ENCODE measurements at places on chromosomes 2 and 18.

- no peak for DNase-seq
Measured at GRCh38 chr2:240435948-240436682, 652 bp downstream of the GPC1 start.

DNA sequence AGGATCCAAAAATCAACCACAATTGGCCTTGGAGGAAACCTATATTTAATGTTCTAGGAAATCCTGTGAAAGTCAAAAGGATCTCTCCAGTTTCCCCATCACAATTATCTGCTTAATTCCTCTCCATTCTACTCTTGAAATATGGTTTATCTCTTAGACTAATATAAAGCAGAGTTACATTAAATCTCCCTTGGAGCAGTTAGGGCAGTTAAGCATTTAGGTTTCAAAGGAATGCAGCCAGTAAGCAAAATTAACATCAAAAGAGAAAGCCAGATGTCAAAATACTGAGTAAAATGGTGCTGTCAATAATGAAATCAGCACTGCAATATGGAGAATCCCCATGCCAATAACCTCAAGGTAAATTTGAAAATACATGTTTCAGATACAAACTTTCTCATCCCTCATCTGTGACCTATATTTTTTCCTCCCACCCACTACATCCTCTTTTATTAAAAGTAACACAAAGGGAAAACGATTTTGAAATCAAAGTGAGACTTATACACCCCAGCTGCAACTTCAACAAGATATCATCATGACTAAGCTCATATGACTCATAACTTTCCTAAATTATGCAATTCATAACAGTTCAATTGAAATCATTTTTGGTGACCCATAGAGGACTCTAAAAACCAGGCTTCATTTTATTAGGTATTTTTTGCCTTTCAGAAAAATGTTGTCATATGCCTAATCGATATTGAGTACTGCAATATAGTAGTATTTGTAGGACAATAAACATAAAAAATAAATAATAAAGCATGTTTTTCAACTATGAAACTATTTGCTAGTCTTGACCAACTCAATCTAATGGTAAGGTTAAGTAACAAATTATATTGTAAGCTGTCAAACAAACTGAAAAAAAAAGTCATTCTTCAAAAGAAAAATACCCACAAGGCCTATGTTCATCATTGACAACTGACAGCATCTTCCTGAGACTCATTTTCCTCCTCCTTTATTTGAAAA lies 3.1 kb downstream of the ADAM17 start:
- DNase-seq: peak; percentile 61

- DNase-seq: no peak
Measured at GRCh38 chr2:24822049-24822706, 29.0 kb downstream of the CENPO start.

GRCh38 chr2:59182249-59182648 lies 941.1 kb upstream of the FANCL start:
- no peak for DNase-seq

- no peak for DNase-seq
Measured at GRCh38 chr2:202141329-202141947, 68.4 kb downstream of the KIAA2012 start.

DNA sequence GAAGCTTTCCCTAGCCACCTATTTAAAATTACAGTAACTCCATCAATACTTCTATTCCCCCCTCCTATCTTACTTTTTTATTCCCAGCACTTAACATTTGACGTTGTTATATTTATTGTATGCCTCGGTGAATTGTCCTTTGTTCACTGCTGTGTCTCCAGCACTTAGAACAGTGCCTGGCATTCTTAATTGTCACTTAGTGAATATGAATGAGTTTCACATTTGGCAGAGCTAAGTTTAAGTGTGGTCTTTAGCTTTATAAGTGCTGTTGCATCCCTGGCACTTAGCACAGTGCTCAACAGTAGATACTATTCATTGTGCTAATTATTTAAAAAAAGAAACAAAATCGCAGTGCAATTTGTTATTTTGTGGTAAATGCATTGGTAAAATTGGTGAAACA lies 1.7 kb downstream of the RMP24 start:
- no peak for DNase-seq

DNA sequence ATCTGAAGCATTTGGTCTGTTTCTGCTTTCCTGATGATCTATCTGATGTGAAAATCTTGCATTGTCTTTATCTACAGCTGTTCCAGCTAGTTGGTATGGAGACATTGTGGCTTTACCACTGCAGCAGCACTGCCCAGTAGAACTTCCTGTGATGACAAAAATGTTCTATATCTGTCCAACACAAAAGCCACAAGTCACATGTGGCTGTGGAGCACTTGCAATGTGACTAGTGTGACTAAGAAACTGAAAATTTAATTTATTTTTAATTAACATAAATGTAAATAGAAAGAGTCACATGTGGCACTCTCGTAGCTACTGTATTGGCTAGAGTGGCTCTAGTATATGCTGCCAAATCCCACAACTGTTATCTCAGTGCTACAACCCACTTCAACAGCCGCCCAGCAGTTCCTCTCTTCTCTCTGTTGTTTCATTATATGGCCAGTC lies 425.7 kb downstream of the SETBP1 start:
- no peak for DNase-seq

DNA sequence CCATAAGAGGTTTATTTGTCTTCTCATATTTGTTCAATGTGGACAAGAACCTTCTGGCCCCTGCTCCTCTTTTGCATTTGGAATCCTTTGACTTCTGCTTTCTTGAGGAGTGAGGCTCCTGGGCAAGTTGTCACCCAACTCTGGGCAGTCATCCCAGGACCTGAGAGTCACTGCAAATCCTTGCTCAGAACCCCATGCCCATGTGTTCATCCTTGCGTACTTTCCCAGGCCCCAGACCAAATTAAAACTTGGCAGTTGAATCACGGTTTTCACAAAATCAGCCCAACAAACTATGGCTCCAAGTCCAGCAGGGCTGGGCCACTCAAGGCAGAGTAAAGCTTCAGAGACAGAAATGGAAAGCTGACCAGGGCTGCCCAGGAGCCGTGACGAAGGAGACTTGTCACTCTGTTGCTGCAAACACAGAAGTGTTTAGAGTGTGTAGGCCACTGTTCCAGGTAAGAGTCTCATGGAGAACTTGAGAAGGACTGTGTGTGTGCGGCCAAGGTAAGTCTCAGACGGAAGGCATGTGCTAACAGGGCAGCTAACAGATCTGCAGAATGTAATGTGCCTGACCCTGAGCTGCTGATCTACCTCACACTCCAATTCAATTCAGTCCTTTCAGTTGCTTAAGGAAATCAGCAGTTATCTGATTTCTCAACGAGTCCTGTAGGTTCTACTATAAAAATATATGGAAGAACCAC lies 549.4 kb upstream of the HS6ST1 start:
- DNase-seq: no peak

DNA sequence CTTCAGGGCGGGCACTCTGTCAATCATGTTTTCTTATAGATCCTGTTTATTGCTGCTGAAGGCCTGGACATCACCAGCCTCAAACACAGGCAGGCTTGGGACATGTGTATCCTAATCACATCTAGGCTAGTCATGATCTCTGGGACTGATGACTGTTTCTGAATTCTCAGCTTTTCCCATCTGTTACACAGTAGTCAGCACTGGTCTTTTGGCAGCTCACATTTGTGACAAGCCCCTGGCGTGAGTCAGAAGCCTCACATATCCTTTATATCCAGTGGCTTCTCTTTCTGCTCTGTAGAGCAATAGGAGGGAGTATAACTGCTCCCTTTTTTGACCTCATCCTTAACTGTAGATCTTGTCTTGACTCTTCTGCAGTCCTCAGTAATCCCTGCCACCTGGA lies 4.5 kb downstream of the SEMA4F start:
- peak; percentile 67 for DNase-seq

DNA sequence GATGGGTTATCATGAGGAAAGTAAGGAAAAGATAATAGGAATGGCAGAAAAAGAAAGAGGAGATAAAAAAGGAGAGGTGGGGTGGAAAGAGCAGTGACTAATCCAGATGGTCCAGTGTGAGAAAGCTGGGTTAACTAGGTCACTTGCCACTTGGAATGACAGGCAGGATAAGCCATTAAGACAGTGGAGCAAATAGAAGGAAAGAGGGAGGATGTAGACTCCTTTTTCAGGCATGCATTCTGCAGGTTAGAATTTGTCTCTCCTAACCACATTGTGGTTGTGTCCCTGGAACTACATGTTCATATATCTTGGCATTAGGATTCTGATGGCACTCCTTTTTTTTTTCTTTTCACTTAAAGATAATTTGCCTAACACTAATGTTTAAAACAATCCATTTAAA lies 13.4 kb upstream of the NEMP2 start:
- DNase-seq: no peak

DNA sequence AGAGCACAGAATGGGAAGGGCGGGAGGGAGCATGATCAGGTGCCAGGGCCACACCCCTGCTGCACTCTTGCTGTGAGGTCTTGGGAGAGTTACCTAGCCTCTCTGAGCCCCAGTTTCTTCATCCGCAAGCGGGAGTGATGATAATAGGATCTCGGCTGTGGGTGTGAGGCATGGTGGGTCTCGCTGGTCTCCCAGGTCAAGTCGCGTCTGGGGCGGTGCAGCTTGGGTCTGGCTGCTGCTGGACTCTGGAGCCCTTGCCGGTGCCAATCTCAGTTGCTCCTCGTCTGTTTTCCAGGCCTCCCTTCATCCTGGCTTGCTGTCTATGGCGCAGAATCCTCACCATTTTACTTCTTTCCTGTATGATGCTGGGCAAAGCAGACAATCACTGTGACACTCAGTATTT lies 130.3 kb upstream of the RAB12 start:
- DNase-seq: no peak

- DNase-seq: peak; percentile 91
Measured at GRCh38 chr2:105409717-105410116, 10.9 kb upstream of the FHL2 start.

DNA sequence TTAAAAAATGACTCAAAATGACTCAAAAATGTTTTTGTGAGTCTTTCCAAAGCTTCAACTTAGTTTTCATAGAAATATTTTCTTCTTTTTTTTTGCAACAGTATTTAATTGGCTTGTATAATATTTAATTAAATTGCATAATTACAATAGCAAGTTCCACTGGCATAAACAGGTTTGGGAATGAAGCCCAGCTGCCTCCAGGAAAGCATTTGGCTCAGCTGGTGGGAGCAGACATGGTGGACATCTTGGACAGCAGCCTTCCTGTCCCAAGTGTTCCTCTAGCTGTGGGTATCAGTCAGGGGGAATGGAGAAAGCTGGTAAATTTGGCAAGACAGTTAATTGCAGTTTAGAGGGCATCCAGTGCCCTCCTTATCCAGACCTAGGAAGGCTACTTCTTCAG lies 213.4 kb downstream of the ZBTB7C start:
- no peak for DNase-seq

DNA sequence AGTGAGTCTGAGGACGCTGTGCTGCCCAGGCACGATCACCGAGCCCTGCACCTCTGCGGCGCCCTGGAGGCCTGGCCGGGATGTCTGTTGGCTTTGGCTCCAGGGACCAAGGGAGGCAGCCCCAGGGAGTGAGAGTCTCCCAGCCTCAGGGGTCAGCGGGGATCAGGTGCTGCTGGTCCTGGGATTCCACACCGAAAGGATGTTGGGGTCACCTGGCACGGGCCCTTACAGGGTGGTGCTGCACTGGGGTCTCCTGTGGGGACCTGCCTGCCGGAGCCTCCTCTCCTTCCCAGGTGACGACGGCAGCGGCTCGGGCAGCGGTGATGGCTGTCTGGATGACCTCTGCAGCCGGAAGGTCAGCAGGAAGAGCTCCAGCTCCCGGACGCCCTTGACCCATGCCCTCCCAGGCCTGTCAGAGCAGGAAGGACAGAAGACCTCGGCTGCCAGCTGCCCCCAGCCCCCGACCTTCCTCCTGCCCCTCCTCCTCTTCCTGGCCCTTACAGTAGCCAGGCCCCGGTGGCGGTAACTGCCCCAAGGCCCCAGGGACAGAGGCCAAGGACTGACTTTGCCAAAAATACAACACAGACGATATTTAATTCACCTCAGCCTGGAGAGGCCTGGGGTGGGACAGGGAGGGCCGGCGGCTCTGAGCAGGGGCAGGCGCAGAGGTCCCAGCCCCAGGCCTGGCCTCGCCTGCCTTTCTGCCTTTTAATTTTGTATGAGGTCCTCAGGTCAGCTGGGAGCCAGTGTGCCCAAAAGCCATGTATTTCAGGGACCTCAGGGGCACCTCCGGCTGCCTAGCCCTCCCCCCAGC lies 30.5 kb downstream of the GPC1 start:
- DNase-seq: no peak

DNA sequence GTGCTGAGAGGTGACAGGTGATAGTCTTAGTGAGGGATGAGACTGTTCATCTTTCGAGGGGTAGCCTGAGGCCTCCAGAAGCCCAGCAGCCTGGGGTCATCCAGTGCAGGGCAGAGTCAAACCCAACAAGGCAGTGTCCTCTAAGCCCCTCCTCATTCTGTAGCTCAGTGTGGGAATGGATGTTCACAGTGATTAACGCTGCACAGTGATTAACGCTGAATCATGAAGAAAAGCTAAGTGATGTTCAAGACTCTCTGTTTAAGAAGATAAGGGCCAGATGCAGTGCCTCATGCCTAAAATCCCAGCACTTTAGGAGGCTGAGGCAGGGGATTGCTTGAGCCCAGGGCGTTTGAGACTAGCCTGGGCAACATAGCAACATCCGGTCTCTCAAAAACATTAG lies 56.3 kb upstream of the LAPTM4A start:
- no peak for DNase-seq

- no peak for DNase-seq
Measured at GRCh38 chr2:121015971-121016485, 269.0 kb downstream of the TFCP2L1 start.

- peak; percentile 57 for DNase-seq
Measured at GRCh38 chr2:226984750-226985582, 149.1 kb downstream of the RHBDD1 start.

- no peak for DNase-seq
Measured at GRCh38 chr2:105135436-105135835, 97.6 kb downstream of the MRPS9 start.

GRCh38 chr2:5735521-5735861 lies 43.3 kb downstream of the SOX11 start:
- no peak for DNase-seq

- DNase-seq: peak; percentile 67
Measured at GRCh38 chr18:77108001-77108692, 24.4 kb downstream of the MBP start.

DNA sequence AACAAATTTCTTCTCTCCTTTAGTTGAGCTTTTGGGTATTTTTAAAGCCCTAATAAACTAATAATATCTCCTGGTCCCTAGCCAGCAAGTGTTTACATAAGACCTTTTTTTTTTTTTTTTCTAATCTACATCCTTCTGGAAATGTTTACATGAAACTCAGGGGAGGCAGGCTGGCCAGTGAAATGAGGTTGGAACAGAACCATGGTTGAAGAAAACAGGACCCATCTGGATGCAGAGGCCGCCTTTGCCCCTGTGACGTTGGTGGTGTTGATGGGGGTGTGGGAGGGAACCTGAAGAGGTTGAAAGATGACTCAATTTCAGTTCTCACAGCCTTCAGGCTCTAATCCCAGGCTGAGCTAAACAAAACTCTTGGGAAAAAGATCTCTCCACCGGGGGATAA lies 118.5 kb downstream of the NRP2 start:
- DNase-seq: no peak

Measured in AG09309 (cell line).